ENCODE measurements at places on chromosomes 1 and 21. TPM values are rescaled to one million over a fixed set of nuclear protein-coding genes. Genes with fewer than 3 reads are reported as not detected.

GRCh38 chr1:222382171-222382570 lies 165.7 kb downstream of the HHIPL2 start:
- DNase-seq, result no peak
- no peaks in the 10 kb centered on the region for H3K4me1 ChIP-seq
- H3K27me3 ChIP-seq, result no peaks in the 10 kb centered on the region
- no peak overlapping the region for H3K27ac ChIP-seq

TMEM82 gene
- total RNA-seq, result not detected

DNA sequence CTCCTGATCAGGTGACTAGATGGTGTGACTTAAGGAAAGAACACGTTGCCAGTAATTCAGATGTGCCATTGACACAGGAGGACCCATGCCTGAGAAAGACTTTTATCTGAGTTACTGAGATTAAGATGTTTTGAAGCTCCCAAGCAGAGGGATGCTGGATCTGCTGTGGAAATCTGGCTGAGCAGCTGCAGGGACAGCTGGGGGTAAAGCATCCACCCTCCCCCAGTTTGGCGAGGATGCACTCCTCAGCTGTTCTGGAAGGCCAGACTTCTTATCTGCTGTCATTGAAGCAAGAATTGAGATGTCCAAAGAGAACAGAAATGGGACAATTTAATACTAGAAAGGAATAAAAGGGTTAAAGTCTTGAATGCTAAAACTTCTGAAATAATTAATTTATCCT lies 25.7 kb downstream of the TTC3 start:
- no peak overlapping the region for H3K27ac ChIP-seq
- no peak overlapping the region for H3K4me3 ChIP-seq
- H3K4me1 ChIP-seq, result no peaks in the 10 kb centered on the region
- H3K27me3 ChIP-seq, result no peaks in the 10 kb centered on the region
- no peak for DNase-seq

C2CD4D gene
- 0.33 TPM for total RNA-seq

- H3K4me3 ChIP-seq, result no peak overlapping the region
- no peaks in the 10 kb centered on the region for H3K4me1 ChIP-seq
- no peaks in the 10 kb centered on the region for H3K27me3 ChIP-seq
- DNase-seq, result no peak
- H3K27ac ChIP-seq, result no peak overlapping the region
- no peaks in the 10 kb centered on the region for H3K36me3 ChIP-seq
Observed at GRCh38 chr1:17061486-17061885, 7.7 kb upstream of the SDHB start.

ITGB2 gene
- 18.4 TPM for total RNA-seq

GJA9 gene
- not detected for total RNA-seq

DNA sequence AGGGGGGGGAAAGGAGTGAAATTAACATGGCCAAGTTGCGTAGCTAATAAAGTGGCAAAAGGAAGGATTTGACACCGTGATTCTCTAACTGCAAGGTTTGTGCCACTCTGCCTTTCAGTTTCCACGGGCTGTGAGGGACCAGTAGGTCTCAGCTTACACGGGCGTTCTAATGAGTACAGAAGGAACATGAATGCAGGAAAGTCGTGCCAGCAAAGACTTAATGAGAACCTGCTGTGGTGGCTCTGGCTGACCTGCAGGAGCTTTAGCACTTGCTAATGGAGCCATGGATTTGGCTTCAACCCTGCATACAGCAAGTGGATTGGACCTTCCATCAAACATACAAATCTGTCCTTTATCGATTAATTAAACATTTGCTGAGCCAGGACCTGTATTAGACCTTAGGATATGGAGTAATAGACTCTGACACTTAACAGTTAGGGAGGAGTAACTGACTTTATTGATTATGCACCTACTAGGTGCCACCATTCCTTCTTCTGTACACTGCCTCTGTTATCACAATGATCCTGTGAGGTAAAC lies 15.1 kb upstream of the PITHD1 start:
- DNase-seq, result no peak
- H3K36me3 ChIP-seq, result peaks cover 35% of the 10 kb centered on the region
- no peaks in the 10 kb centered on the region for H3K27me3 ChIP-seq
- no peak overlapping the region for H3K4me3 ChIP-seq

DNA sequence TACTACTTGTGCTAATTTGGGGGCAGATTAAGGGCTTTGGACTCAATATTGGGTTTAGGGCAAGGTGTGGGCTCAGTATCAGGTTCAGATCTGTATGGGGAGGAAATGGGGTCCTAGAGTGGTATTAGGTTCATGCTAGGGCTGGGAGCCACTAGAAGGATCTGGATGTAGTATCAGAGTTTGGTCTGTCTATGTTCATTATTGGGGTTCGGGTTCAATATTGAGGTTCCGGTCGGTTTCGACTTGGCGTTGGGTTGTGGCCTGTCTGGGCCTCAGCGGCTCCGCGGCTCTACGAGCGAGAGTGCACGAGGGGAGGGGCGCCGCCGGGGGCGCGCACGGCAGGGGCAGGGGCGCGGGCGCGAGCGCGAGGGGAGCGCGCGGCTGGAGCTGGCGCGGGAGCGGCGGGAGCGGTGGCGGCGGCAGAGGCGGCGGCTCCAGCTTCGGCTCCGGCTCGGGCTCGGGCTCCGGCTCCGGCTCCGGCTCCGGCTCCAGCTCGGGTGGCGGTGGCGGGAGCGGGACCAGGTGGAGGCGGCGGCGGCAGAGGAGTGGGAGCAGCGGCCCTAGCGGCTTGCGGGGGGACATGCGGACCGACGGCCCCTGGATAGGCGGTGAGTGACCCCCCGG lies at the start of gene PTPRF:
Gene PTPRF, plus strand, starts transcription at position 401 of the 624 bp plus-strand sequence. CDS start 14,193 bp downstream, outside the sequence.
- no peak within 1 kb of the TSS for H3K4me3 ChIP-seq
- peak within 1 kb of the TSS; percentile 55 for H3K27ac ChIP-seq
- no peaks in the 10 kb centered on the region for H3K27me3 ChIP-seq
- DNase-seq, result peak; percentile 75
- H3K36me3 ChIP-seq, result no peaks in the 10 kb centered on the region

- no peak for DNase-seq
- H3K4me3 ChIP-seq, result no peak overlapping the region
- H3K4me1 ChIP-seq, result peaks cover 19% of the 10 kb centered on the region
- no peak overlapping the region for H3K27ac ChIP-seq
- H3K36me3 ChIP-seq, result no peaks in the 10 kb centered on the region
Observed at GRCh38 chr1:4612991-4613390, 41.4 kb upstream of the AJAP1 start.

GRCh38 chr1:173863224-173864161 lies 4.3 kb downstream of the GAS5 start:
- no peak overlapping the region for H3K27ac ChIP-seq
- no peak overlapping the region for H3K4me3 ChIP-seq
- peaks cover 12% of the 10 kb centered on the region for H3K4me1 ChIP-seq
- DNase-seq, result no peak
- H3K27me3 ChIP-seq, result no peaks in the 10 kb centered on the region
- H3K36me3 ChIP-seq, result peaks cover 31% of the 10 kb centered on the region

- peaks cover 16% of the 10 kb centered on the region for H3K4me1 ChIP-seq
- H3K4me3 ChIP-seq, result no peak overlapping the region
- H3K27ac ChIP-seq, result peak overlapping the region; percentile 24
- peak; percentile 54 for DNase-seq
Observed at GRCh38 chr1:10979483-10979920, 33.0 kb upstream of the TARDBP start.

ADAMTSL4 gene
- total RNA-seq, result 4.5 TPM

GRCh38 chr1:71676979-71677925 lies 596.4 kb upstream of the ZRANB2 start:
- no peak overlapping the region for H3K27ac ChIP-seq
- no peaks in the 10 kb centered on the region for H3K36me3 ChIP-seq
- no peak for DNase-seq
- no peak overlapping the region for H3K4me3 ChIP-seq
- no peaks in the 10 kb centered on the region for H3K27me3 ChIP-seq

- H3K27me3 ChIP-seq, result no peaks in the 10 kb centered on the region
- no peaks in the 10 kb centered on the region for H3K36me3 ChIP-seq
- H3K27ac ChIP-seq, result no peak overlapping the region
- DNase-seq, result no peak
- H3K4me3 ChIP-seq, result no peak overlapping the region
Observed at GRCh38 chr1:163163881-163164582, 38.7 kb downstream of the RGS5 start.

OVAAL gene
- not detected for total RNA-seq
